ENCODE measurements at places on chromosomes 6 and 20.
A peak's percentile ranks its signal among the peaks of the same experiment; 100 is the strongest.

- no peak for DNase-seq
Measured at GRCh38 chr6:159919011-159919511, 28.3 kb downstream of the MAS1 start.

- no peak for DNase-seq
Measured at GRCh38 chr6:113050979-113051378, 703.8 kb downstream of the RFPL4B start.

DNA sequence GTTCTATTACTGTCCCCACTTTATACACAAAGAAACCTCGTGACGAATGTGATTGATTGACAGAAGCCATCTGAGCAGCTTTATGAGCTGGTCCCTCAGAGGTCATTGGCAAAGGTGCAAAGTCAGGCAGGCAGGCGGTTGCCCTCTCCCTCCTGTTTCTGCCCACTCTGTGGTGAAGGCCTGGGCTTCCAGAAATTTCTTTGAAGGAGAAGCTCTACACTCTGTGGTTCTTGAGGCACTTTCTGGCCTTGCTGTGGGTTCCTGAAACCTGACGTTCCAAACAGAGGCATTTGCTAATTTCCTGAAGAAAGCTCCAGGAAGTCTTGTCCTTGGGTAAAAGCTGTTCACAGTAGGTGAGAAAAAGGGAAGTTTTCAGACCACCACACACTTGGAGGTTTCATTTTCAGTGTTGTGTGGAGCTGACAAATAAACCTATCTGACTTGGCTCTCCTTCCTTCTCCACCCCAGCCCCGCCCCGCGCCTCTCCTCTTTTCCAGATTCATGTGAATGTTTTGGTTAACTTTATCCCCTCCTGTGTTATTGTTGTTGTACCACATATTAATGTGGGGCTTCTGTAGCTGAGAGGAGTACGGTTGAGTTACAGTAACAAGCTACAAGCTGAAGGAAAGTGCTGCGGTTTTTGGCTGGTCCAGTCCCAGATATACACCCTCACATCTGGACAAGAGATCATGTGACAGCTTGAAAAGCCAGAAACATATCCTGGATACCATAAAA lies 274.1 kb downstream of the CLIC5 start:
- no peak for DNase-seq

DNA sequence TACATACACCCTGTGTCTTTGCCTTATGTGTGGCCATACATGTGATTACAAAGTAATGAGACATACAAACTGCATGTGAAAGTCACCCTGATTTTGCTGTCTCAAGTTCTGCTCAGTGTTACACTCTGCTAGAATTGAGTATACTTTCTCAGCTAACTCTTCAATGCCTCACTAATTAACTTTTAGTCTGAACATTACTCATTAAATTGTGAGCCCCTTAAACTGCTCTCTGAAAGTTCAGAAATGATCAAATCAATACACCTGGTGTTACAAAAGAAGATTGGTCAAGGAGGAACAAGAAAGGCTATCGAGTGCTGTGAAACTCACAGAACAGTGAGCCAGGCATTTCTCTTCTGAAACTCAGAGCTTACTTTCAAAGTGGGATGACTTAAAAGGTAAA lies 71.3 kb downstream of the MKKS start:
- DNase-seq, result no peak

DNA sequence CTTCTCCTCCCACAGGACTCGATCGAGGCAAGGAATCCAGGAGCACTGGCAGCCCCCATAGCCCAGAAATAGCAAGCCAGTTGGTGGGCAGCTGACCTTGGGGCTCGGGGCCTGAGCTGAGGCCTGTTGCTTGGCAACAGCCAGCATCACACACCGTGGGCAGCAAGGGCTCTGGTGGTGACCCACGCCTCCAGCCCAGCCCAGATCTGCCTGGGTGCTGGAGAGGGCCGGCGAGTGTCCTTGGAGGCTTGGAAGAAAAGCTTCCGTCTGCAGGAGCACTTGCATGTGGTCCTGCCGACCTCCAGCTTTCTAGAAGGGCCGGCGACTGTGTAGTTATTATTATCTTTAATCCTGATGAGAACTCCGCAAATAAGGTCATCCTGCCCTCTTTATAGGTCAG lies 67.3 kb downstream of the STK35 start:
- DNase-seq, result no peak

DNA sequence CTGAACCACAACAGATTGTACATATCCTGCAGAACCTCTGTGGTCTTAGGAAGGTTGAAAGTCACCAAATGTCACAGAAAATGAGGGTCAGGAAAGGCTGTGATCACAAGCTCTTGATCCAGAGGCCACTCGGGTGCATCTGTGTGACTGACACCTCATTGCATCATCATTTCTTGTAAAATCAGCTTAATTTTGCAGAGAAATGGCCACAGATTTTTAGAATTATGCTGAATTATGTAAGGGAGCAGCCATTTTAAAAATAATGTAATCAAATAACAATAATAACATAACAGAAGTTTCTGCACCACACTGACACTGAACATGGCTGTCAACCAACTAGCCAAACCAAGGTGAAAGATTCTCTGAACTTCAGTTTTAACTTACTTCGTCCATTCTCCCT lies 32.5 kb upstream of the PRND start:
- no peak for DNase-seq

DNA sequence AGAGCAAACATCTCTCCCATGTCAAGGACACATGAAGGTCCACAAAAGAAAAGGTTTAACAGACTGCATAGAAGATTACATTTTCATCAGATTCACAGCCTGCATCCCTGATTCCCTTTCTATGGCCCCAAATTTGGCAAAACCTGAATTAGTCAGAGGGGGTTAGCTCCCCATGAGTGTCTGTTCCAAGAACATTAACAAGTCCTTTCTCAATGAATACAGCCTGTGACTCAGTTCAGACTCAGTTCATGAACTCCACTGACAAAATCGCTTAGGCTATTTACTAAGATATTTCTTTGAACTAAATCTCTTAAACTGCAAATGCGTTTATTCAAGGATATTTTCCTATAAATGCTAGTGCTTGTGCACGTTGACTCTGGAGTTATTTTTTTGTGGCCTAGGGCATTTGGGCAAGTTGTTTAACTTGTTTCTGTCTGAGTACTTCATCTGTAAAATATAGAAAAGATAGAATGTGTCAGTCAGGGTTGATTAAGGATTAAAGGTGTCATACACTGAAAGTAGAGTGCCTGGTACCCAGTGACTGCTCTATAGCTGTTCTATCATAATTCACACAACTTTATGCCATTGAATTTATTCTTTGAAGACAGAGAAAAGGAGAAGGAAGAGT lies 422.6 kb downstream of the HTR1B start:
- peak; percentile 49 for DNase-seq

- no peak for DNase-seq
Measured at GRCh38 chr6:114064862-114065261, 93.9 kb upstream of the HDAC2 start.

DNA sequence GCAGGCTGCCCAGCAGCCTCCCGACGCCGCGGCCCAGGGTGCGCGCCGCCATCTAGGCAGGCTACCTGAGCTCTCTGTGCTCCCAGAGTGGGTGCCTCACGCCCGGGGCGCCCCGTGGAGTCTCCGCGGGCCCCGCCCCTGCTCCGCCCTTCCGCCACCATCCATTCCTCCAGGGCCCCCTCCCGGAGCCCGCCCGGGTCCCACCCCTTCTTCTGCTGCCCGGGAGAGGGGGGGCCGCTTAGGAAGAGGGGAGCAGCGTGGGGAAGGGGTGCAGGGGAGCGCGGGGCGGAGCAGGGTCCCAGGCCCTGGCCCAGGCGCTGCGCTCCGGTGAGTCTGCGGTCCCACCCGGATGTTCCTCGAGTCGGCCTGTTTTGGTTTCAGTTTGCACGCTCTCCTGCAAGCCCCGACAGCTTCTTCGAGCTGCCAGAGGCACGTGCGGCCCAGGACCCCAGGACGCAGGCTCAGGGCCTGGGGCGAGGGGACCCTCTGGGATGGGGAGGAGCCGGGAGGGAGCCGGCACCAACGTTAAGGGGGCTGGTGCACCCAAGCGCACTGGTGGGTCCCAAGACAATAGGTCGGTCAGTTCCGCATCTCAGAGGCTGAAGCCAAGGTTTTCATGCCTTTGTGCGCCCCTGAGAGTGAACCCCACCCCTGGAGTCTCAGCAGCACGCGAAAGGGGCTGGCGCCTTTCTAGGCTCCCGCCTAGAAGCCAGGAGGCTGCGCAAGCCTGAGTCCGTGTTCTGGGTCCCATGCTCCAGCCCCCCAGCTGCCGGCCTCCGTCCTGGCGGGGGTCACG lies at the start of gene ACSS1:
Gene ACSS1, minus strand, starts transcription at position 89 of the 796 bp plus-strand sequence. Its CDS starts 37 bp downstream, at position 52.
- no peak for DNase-seq

DNA sequence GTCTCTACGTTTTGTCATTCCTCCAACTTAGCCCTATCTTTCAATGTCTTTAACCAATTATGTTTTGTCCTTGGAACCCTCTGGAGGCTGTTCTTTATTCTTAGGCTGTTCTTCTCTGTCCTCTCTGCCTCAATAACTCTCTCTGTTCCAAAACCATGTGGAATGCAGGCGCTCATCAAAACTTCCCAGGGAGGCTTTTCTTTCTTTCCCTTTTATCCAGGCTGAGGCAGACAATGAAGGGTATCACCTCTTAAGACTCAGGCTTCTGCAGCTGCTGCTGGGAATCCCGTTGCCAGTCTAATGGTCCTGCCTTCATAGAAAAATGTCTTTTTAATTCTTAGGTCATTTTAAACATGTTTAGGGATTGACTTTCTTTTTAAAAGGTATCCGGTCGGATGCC lies 544.7 kb downstream of the CDH26 start:
- DNase-seq, result no peak

DNA sequence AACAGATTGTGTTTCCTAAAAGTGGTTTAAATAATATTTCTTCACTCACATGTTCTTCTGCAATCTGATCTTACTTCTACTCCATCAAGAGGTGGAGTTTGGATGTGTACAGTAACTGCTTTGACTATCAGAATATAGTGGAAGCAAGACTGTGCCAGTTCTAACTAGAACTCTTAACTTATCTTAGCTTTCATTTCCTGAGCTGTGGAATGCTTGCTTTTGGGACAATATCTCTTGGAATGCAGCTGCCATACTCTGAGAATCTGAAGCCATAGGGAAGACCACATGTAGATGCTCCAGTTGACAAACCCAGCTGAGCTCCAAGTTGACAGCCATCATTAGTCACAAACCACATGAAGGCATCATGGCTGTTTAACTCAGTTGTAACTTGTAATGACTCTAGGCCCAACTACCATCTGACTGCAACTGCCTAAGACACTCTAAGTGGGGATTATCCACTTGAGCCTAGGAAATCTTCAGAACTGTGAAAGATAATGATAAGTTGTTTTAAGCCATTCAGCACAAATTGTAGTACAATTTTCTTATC lies 40.8 kb upstream of the MAN1A1 start:
- no peak for DNase-seq

GRCh38 chr6:158757753-158758090 lies 61.4 kb downstream of the EZR start:
- DNase-seq, result no peak

GRCh38 chr6:71460933-71461332 lies 172.3 kb downstream of the OGFRL1 start:
- no peak for DNase-seq

DNA sequence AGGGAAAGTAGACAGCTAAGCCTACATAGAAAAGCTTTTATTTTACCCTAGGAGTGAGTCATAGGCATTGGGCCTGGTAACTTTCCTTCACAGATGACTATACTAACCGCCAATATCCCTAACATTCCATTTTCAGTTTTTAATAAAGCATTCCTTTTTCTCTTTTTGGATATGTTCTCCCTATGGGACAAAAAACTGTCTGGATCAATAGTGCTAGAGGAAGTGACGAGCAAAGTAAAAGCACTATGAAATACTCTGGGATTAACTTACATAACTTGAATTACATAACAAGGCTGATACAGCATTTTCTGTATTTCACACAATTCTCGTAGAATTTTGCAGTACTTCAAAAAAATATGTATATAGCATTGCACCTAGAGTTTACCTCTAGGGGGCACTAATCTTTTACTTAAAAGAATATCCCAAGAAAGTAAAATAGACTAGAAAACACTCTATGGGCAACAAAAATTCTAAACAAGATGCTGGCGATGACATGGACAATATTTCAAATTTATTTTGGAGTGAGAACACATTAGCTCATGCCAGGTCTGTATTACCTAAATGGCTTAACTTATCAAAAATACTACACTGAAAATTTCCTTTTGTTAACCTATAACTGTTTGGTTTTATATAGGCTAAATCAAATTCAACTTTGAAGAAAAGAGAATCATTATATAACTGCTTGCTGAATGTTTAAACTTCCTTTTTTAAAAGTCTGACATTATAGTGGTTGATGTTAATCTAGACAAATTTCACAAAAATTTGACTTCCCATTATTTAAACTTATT lies 66.3 kb upstream of the DST start:
- DNase-seq, result peak; percentile 76

GRCh38 chr6:84515067-84515466 lies 249.3 kb downstream of the TBX18 start:
- no peak for DNase-seq

DNA sequence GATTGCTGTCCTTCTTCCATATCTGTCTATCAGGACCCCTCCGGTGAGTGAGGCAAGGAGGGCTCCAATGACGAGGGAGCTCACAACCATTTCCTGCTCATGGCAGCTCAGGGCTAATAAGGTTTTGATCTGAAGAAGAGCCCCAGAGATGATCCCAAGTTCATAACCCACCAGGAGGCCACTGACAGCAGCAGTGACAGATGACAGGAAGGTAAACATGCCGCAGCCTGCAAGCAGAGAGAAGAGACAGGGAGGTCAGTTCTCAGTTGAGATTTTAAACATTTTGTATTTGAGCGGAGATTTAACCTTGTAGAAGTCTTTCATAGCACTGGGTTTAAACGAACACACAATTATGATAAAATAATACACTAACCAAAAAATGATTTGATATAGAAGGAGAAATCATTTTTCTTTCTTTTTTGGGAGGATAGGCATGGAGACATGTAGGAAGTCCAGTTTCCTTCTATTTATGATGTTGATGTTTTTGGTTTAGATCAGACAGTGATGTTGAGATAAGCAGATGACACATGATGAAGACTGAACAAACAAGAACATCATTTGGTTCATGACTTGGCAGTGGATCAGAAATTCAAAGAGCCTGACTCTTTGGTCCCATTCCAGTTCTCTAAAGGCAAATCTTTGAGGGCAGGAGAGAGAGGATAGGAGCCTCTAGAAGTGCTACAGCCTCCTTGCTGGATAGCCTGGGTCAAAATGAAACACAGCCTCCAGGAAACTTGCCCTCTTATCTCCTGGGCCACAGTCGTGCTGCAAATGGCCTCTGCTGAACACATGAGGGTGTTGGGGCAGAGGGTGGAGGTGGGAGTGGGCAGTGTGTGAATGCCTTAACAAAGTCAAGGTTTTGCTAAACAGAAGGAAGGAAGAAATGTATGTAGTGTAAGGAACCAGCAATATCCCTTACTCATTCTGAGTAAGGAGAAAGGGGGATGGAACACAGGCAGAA lies 22.6 kb downstream of the SLC2A12 start:
- DNase-seq, result no peak

Data from stromal cell of bone marrow (primary cell).